ENCODE measurements at places on chromosomes 2 and 18.

- no peak for DNase-seq
Measured at GRCh38 chr2:31314761-31315160, 80.8 kb downstream of the EHD3 start.

DNA sequence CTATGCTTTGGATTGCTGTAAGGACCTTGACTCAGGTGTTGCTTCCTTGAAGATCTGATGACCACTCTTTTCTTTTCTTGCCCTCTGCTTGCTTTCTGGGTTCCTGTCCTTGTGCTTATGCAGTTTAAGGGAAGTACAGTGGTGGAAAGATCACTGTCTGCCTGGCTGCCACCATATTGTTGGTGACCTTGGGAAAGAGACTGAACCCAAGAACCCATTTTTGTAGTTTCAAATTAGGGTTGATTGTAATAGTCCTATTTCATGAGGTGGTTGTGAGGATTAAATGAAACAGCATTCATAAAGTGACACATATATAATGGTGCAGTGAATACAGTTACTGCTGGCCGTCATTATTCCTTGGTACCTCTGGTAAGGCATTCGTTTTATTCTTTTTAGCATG is 41.1 kb downstream of the MAP4K4 start:
- no peak for DNase-seq

GRCh38 chr2:54081574-54081973 is 33.8 kb upstream of the ACYP2 start:
- no peak for DNase-seq

- peak; percentile 49 for DNase-seq
Measured at GRCh38 chr2:206442833-206443734, at the start of gene ADAM23. Gene ADAM23 (plus strand): TSS chr2:206443532. CDS start chr2:206443867, 335 bp downstream.

DNA sequence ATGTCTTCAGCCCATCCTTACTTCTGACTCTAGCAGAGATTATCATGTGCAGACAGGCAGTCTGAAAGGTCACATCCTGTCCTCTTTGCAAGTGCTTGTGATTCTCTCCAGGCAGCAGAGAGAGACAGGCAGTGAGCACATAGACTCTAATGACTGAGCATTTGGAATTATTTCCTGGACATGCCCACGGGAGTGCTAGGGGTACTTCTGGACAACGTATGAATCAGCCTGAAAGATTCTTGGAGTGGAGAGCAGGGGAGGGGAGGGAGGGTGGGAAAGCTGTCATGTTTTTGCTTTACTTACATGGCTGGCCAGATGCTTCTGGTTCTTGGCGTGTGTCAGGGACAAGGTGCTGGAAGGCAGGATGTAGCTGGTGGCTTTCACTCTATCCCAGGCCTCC is 150.6 kb downstream of the RIF1 start:
- peak; percentile 31 for DNase-seq

DNA sequence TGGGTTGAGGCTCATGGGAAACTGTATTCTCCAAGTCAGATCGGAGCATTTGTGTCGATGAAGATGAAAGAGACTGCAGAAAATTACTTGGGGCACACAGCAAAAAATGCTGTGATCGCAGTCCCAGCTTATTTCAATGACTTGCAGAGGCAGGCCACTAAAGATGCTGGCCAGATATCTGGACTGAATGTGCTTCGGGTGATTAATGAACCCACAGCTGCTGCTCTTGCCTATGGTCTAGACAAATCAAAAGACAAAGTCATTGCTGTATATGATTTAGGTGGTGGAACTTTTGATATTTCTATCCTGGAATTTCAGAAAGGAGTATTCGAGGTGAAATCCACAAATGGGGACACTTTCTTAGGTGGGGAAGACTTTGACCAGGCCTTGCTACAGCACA is 336.6 kb downstream of the PAX3 start:
- no peak for DNase-seq

GRCh38 chr2:187354661-187355060 is 93.4 kb downstream of the CALCRL start:
- DNase-seq: no peak

DNA sequence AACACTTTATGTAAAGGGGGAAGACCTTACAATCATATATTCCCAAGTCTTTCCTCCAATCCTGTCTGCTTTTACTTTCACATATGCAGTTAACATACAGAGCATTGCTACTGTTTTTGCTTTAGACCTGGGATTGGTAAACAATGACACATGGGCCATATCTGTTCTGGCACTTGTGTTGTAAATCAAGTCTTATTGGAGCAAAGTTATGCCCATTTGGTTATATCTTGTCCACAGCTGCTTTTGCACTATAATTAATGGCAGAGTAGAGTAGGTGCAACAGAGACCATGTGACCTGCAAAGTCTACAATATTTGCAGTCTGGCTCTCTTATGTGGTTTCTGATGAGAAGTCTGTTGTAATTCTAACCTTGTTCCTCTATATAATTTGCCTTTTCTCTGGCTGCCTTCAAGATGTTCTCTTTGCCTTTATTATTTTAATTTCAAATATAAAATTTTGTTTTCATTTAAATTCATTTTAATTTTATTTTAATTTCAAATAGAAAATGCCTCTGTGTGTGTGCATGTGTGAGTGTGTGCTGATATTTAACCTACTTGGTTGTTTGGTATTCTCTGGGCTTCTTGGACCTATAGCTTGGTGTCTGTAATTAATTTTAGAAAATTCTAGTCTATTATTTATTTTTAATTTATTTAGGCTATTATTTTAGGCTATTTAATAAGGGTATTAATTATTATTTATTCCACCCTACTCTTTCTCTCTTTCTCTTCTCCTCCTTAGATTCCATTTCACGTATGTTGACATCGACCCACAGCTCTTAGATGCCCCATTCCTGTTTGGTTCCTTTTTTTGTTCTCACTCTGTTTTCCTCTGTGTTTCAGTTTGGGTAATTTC is 16.8 kb upstream of the LPIN1 start:
- DNase-seq: no peak

- DNase-seq: no peak
Measured at GRCh38 chr2:117644403-117644802, 170.1 kb upstream of the DDX18 start.

DNA sequence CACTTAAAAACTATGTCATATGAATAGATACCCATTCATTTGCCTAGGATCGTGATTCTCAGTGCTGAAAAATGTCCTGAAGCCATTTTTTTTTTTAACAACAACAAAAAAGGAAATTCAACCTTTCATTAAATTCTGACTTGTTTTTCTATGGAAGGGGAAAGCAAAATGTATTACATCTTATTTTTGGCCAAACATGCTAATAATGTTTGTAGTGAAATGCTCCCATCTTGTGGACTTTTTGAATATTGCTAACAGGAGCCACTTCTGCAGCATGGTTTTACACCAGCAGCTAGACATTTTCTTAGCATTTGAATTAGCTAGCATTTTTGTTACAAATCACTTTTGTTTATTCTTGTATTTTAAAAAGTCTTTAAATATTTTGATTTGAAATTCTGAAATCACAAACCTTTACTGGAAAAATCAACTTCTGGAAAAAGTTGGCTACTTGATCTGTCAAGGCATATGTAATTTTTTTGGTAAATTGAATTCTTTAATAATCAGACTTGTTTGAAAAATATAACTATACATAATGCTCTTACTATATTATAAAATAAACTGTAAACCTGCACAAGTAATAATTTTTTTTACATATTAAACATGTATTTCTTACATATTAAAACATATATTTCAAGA is 75.8 kb downstream of the KIDINS220 start:
- DNase-seq: peak; percentile 66

- DNase-seq: peak; percentile 38
Measured at GRCh38 chr2:219596954-219597551, 604 bp upstream of the STK11IP start.

- no peak for DNase-seq
Measured at GRCh38 chr18:824179-824578, 12.1 kb upstream of the YES1 start.

DNA sequence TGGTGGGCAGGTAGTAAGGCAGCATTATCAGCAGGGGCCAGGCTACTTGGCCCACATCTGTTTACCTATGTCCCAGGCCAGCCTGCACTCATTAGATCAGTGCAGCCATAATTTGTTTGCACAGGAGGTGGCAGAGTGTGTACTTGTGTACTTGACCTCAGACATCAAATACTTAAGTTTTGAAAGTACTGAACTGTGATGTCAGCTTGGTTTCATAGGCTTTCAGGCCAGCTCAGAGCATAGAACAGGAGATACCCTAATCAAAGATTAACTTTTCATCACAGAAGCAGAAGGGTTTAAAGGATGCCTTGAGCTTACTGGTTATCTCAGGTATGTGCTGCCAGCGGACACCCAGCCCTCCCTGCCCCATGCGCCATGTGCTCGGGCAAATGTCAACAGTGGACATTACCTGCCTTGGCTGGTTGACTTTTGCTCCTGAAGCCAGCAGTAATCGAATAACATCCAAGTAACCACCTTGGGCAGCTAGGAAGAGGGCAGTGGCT is 33.2 kb downstream of the ANKRD29 start:
- no peak for DNase-seq

DNA sequence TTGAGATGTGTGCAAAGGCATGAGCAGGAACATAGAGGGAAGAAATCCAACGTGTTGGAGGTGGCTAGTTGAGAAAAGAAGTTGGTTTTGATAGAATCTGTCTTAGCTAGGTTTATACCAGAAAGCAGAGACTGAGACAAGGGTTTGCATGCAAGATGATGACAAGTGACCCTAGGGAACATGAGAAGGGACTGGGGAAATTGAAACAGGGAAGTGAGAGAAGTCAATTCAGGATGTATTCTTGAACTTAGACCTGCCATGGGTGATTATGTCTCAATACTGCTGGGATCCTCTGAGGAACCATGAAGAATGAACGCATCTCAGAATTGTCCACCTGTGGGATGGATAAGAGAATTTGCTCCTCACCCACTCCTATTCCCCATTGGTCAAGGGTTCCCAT is 20.5 kb downstream of the IL36A start:
- no peak for DNase-seq

DNA sequence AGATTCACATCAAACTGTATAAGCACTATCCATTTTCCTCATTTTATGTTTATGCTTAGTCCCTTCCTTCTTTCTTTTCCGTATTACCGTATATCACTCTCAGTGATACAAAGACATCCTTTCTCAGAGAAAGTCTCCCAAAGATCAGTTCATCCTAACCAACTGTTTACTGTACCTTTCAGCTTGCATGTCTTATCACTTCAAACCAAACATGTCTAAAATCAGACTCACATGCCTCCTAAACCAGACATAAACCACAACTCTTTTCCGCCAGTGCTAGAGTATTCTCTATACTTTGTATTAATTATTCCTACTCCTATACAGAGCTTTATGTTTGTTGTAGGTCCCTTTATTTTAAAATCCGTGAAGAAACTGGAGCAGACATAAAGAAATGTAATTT is 41.5 kb downstream of the KCMF1 start:
- no peak for DNase-seq

GRCh38 chr2:133712369-133712768 is 144.1 kb upstream of the NCKAP5 start:
- no peak for DNase-seq

- DNase-seq: no peak
Measured at GRCh38 chr18:3914109-3914508, 464.1 kb downstream of the TGIF1 start.

DNA sequence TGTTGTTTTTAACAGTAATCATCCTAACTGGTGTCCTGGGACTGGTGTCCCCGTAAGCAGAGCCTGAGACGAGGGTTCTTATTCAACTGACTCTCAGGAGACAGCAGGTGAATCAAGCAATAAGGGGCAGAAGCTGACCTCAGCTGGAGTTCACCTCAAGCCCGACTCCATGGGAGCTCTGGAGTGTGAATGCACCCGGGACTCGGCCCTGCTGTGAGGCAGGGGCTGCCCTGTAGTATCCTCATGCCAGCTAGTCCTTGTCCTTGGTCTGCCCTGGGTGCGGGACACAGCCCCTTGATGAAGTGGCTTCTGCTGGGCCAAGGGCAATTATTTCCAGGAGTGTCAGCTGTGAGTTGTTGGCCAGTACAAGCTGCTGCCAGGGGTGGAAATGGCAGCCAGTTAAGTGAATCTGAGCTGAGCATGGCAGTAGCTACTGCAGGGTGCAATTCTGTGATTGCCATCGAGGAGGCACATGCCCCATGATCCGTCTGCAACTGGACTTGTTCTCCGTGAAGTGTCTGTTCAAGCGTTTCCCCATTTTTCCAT is 54.9 kb upstream of the OTOS start:
- DNase-seq: no peak

GRCh38 chr2:123864416-123864815 is 160.7 kb upstream of the CNTNAP5 start:
- DNase-seq: no peak

DNA sequence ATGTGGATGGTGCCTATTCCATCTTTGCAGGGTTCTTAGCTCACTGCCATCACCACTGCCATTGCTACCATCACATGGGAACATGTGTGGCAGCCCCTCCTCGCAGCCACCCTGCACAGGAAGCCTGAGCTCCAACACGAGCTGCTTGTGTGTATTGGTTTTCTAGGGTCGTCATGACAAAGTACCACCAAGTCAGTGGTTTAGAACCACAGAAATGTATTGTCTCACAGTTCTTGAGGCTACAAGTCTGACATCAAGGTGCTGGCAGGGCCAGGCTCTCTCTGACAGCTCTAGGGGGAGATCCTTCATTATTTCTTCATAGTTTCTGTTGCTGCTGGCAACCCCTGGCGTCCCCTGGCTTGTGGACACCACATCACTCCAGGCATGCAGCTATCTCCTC is 10.3 kb upstream of the IL1R2 start:
- no peak for DNase-seq

DNA sequence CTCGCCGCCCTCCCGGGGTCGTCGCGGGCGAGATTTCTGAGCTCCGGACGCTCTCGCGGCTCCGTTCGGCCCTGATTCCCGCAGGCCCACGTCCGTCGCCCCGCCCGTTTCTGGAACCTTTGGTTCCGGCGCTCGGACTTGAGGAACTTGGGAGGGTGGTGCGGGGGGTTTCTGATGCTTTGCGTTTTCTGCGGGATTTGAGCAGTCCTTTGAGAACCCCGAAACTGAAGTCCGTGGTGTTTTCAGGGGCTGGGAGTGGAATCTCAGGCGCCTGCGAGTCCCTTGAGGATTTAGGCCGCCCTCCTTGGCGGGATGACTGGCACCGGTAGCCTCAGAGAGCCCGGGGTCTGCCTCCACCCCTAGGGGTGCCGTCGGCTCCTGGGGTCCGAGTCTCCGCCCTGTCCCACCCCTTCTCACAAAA is 336 bp downstream of the THNSL2 start:
- peak; percentile 18 for DNase-seq

DNA sequence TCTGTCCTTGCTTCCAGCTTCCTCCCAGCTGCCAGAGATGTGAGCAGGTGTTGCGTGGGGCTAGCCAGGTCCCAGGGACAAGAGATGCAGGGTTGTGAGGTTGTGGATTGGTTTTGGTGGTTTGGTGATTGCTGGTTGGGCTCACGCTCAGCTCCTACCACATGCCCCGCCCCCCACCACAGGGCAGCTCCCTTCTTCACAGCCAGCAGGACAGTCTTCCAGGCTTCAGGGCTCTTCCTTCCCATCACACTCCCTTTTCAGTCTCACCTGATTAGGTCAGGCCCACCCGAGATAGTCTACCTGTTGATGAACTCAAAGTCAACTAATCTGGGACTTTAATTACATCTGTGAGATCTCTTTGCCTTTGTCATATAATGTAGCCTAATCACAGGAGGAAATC is 52.0 kb upstream of the GLI2 start:
- DNase-seq: no peak

- no peak for DNase-seq
Measured at GRCh38 chr2:235928751-235929370, 239.3 kb downstream of the GBX2 start.
